Pulmonary artery endothelial cell (primary cell): ENCODE measurements at places on chromosomes 13 and 19. TPM values are rescaled to one million over a fixed set of nuclear protein-coding genes. Genes with fewer than 3 reads are reported as not detected.

GRCh38 chr19:29596080-29596727 is 9.9 kb upstream of the POP4 start:
- no peak for DNase-seq

DNA sequence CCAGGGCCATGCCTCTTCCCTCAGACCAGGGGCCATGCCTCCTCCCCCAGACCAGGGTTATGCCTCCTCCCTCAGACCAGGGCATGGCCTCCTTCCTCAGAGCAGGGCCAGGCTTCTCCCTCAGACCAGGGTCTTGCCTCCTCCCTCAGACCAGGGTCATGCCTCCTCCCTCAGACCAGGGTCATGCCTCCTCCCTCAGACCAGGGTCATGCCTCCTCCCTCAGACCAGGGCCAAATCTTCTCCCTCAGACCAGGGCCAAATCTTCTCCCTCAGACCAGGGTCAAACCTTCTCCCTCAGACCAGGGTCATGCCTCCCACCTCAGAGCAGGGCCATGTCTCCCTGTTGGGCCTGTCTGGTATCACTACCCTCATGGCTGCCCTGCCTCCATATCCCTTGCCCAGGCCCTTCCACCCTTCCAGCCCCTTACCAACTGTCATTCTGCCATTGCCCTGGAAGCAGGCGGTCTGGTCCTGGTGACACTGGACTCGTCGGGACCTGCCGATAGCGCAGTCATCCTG is 4.2 kb downstream of the LYPD5 start:
- DNase-seq, result no peak

- DNase-seq, result no peak
These were observed 13.7 kb downstream of the WBP4 start for GRCh38 chr13:41075034-41075433.

DNA sequence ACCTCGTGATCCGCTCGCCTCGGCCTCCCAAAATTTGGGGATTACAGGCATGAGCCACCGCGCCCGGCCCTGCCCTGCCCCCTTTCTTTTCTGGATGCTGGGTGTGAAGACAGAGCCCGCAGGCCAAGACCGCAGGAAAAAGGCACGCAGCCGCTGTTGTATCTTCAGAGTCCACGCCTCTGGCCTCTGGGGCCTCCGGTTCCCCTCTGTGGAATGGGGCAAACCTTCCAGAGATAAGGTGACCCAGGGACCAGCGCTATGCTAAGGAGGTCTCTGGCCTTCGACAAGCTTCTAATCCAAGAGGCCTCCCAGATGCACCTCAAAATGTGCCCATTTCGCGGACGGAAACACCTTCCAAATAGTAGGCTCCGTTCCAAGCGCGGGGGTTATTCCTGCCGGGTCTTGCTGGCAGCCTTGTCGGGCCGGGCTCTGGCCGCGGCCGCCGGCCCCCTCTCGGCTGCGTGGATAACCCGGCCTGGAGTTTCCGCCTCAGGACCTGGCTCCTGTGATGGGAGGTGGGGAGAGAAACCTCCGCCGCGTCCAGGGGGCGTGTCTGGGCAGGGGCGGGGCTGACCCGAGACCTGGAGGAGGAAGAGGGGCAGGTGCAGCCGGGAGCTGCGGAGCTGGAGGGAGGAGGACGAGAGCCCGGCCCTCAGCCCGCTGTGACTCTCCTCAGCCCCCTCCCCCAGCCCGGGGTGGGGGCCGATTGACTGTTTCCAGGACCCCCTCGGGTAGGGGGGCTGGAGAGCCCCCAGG is 13.1 kb downstream of the TJP3 start:
- peak; percentile 46 for DNase-seq

DNA sequence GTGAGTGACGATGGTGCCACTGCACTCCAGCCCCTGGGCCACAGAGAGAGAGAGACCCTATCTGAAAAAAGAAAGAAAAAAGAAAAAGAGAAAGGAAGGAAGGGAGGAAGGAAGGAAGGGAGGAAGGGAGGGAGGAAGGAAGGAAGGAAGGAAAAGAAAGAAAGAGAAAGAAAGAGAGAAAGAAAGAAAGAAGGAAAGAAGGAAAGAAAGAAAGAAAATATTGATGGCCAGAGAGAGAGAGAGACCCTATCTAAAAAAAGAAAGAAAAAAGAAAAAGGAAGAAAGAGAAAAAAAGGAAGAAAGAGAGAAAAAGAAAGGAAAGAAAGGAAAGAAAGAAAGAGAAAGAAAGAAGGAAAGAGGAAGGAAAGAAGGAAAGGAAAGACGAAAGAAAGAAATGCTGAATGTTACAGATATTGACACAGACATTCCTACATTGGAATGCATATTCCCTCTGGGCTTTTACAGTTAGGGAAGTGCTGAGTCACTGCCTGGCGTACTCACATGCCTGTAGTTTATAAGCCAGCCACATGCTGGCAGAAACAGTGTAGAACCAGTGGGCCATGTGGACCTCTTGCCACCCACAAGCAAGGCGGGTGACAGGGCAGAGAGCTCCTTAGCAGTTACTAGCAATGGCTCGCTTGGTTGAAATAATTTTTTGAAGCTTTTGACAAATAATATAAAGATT is 34.6 kb upstream of the SLC46A3 start:
- peak; percentile 84 for DNase-seq

- DNase-seq, result no peak
These were observed 33.0 kb upstream of the VSTM2B start for GRCh38 chr19:29492769-29493168.

- DNase-seq, result peak; percentile 33
These were observed 19.5 kb downstream of the PRKD2 start for GRCh38 chr19:46697204-46697960.

DNA sequence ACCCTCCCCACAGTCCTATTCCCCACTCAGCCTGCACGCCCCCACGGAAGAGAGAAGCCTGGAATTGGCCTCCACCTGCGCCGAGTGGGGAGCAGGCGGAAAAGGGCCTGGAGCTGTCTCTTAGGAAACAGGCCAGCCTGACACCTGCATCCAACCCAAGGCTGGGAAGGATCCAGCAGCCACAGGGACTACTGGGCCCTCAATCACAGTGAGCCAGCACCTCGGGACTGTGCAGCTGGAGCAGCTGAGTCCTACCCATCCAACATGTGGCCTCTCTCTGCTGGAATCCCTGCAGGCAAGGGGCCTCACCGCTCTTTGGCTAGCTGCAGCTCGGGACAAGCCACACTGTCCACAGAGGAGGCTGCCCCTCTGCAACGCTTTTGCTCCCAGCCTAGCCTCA is 8.3 kb upstream of the EPHX3 start:
- no peak for DNase-seq

DNA sequence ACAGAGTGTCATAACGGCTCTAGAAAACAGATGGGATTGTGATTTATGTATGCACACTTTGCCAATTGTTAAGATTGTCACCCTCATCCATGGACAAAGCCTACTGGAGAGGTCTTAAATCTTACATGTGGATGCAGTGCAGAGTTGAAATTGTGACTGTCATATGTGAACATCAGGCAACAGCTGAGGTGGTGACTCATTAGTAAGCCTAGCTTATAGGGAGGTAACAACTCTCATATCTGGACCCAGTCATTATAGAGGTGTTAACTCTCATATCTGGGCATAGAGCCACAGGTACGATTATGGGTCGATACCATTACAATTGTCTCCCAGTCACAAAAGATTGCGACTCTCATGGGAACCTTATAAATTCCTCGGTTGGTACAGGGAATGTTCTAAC is 29.8 kb upstream of the ZNF254 start:
- DNase-seq, result no peak

- DNase-seq, result no peak
These were observed 240.3 kb downstream of the DCT start for GRCh38 chr13:94239135-94239534.

GRCh38 chr19:47713046-47714021 is at the start of gene EHD2:
EHD2 (plus strand) TSS chr19:47713422; CDS start chr19:47716613, 3,191 bp downstream.
- DNase-seq, result no peak

- no peak for DNase-seq
These were observed 5.4 kb upstream of the RASAL3 start for GRCh38 chr19:15469513-15470297.

DNA sequence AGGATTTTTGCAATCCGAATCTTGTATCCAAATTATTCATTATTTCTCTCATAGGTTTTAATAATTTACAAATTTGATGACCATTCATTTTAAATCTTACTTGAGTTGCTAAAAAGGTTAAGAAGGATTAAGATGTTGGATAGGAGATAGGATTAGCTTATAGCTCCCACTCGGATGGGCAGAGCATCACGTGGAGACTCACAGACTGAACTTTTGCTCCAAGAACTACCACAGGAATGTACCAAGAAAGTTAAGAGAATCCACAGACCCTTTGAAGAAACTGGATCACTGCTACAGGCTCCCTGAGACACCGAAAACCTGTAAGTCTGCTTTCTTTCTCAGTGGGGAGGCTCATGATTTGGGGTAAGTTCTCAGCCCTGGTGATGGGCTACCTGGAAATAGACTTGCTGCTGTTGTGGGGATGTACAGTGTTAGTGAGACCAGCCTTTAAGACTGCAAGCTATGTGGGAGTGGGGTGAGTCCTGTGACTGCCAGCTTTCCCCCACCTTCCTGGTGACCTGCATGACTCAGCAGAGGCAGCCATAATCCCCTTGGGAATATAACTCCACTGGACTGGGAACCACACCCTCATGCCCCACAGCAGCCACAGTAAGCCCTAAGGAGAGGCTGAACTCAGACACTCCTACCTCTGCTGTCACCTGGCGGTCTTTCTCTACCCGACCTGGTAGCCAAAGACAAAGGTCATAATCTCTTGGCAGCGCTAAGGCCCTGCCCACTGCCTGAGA is 1458.0 kb downstream of the OLFM4 start:
- no peak for DNase-seq

- no peak for DNase-seq
These were observed 24.6 kb downstream of the CAB39L start for GRCh38 chr13:49419276-49419675.

GRCh38 chr19:28319918-28320317 is 893.0 kb downstream of the UQCRFS1 start:
- no peak for DNase-seq

DNA sequence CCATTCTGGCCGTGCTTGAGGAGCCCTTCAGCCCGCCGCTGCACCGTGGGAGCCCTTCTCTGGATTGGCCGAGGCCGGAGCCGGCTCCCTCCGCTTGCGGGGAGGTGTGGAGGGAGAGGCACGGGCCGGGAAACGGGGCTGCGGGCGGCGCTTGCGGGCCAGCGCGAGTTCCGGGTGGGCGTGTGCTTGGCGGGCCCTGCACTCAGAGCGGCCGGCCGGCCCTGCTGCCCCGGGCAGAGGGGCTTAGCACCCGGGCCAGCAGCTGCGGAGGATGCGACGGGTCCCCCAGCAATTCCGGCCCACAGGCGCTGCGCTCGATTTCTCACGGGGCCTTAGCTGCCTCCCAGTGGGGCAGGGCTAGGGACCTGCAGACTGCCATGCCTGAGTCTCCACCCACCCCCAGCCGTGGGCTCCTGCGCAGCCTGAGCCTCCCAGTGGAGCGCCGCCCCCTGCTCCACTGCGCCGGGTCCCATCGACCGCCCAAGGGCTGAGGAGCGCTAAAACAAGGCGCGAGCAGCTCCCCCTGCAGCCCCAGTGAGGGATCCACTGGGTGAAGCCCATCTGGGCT is 76.5 kb downstream of the PCDH20 start:
- DNase-seq, result no peak

GRCh38 chr13:27053210-27053884 is 118.3 kb downstream of the USP12 start:
- no peak for DNase-seq

DNA sequence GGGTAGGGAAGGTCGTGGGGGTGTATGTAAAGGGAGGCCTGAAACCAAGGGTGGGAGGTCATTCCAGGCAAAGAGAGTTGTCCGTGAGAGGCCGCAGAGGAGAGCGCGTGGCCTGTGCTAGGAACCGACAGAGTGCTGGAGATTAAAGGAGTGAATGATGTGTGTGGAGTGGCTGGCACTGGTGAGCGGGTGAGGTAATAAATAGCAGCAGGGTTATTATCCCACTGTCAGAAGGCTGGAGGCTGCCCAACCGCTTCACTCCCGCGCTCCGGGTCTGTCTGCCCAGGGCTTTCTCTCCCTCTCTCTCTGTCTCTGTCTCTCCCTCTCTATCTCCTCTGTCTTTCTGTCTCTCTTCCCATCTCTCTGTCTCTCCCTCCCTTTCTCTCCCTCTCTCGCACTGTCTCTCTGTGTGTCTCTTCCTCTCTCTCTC is 17.4 kb downstream of the ZNF579 start:
- no peak for DNase-seq

DNA sequence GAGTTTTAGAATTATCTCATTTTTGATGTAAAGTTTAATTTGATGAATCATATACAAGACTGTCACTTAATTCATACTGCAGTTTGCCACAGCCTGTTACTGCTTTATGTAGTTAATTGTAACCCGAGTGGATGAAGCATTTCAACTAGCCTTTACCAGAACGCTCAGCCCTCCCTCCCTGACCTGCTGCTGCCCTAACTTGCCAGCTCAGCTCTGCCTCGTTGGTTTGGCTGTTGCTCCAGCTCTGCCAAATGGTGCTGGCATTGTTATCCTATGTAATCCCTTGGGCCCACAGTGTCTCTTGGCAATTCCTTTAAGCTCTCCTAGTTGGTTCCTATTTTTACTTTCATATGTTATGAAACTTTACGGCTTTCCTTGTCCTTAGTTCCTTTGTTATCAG is 113.3 kb downstream of the LMO7 start:
- DNase-seq, result no peak

DNA sequence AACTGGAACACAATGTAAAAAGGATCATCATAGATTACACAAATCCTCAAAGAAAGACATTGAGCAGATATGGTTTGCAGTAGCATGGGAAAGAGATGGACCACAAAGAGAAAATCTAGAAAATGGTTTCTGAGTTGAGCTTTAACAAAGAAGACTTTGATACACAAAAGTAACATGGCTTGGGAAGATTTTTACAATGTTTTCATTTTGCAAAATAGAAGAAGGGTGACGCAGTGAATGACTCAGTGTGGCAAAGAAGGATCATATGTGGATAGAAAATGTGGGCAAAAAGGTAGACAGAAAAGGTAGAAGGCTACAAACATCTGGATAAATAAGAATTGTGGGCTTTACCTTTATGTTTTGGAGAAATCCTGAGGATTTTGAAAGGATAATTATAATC is 1220.5 kb downstream of the PCDH17 start:
- DNase-seq, result no peak

DNA sequence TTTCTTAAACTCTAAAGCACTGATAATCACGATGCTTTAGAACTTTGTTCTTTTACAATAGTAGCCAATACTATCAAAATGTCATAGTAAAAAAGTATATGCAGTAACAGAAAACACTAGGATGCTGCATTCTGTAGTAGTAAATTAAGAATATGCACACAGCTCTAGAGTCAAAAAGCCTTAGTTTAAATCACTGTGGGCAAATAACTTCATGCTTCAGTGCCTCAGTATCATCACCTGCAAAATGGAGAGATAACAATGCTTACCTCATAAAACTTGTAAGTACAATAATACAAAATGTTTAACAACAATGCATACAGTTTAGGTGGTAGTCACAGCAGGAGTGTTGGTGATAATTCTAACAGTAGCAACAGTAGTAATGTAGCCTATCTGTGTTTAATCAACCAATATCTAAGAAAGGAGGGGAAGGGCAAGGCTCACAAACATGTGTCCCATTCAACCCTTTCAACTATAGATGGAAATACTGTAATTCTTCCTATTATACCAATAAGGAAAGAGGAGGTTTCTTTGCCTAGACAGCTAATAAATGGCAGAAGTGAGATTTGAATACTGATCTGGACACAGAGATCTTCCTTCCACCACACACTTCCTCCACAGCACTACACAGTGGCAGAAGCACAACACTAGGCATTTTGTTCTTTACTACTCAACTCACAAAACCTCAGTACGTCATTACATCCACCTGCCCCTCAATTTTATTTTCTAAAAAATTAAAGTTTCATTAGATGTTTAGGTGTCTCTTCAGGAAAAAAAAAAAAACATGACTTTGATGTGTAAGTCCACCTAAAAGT is 4.6 kb downstream of the RBM26 start:
- no peak for DNase-seq

The ZNF358 gene
- 11.7 and 16.0 TPM in 2 replicates for total RNA-seq

The URAD gene
- not detected in 2 replicates for total RNA-seq

The ZNF723 gene
- not detected in 2 replicates for total RNA-seq

The ZNF222 gene
- total RNA-seq, result 4.7 and 6.7 TPM in 2 replicates

The DHDH gene
- not detected in 2 replicates for total RNA-seq
